ENCODE measurements at places on chromosomes 7 and 10. TPM values are rescaled to one million over a fixed set of nuclear protein-coding genes. Genes with fewer than 3 reads are reported as not detected.

- DNase-seq: no peak
- no peak overlapping the region for H3K27ac ChIP-seq
- H3K4me3 ChIP-seq: no peak overlapping the region
- no peaks in the 10 kb centered on the region for H3K36me3 ChIP-seq
- no peaks in the 10 kb centered on the region for H3K4me1 ChIP-seq
- no peaks in the 10 kb centered on the region for H3K27me3 ChIP-seq
Measured at GRCh38 chr7:40382145-40382544, 247.3 kb downstream of the SUGCT start.

Gene ZNF479
- total RNA-seq: not detected

- DNase-seq: peak; percentile 58
- H3K27ac ChIP-seq: no peak overlapping the region
- no peaks in the 10 kb centered on the region for H3K36me3 ChIP-seq
- no peaks in the 10 kb centered on the region for H3K27me3 ChIP-seq
- no peaks in the 10 kb centered on the region for H3K4me1 ChIP-seq
- no peak overlapping the region for H3K4me3 ChIP-seq
Measured at GRCh38 chr7:21507627-21508343, 35.1 kb upstream of the DNAH11 start.

DNA sequence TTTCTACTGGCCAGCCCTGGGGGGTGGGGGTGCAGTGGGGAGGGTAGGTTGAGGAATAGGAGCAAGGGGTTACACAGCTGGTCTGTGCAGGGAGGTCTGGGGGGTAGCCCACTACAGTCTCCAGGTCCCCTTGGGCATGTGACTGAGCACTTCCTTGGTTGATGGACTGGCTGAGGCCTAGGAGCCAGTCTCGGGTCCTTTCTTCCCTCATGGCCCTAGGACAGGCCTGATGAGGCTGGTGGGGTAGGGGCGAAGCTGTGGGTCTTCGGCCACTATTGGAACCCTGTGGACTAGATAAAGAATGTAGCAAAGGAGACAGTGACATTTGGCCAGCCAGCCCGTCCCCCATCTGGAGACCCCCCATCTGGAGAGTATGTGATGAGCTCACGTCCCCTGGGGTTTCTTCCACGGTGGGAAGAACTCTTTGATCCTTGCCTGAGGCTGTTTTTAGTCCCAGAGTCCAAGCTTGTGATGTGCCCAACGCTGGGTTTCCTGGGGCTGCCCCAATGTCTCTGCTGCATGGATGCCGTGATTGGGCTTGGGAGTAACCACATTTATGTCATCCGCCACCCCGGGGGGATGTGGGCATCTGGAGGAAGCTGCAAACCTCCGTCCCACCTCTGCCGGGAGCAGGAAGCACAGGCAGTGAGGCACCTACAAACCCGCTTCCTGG lies 20.7 kb downstream of the FAM241B start:
- no peaks in the 10 kb centered on the region for H3K4me1 ChIP-seq
- no peak overlapping the region for H3K27ac ChIP-seq
- no peak for DNase-seq
- H3K27me3 ChIP-seq: peaks cover 13% of the 10 kb centered on the region

GRCh38 chr10:132862485-132863420 lies 76.8 kb upstream of the NKX6-2 start:
- no peak for DNase-seq
- H3K27me3 ChIP-seq: peaks cover 22% of the 10 kb centered on the region
- H3K27ac ChIP-seq: no peak overlapping the region
- H3K4me1 ChIP-seq: peaks cover 6% of the 10 kb centered on the region
- H3K4me3 ChIP-seq: no peak overlapping the region
- no peaks in the 10 kb centered on the region for H3K36me3 ChIP-seq

All from MCF 10A (cell line).